NCI-H1694 (cell line): ENCODE measurements at places on chromosomes 6 and 20.

DNA sequence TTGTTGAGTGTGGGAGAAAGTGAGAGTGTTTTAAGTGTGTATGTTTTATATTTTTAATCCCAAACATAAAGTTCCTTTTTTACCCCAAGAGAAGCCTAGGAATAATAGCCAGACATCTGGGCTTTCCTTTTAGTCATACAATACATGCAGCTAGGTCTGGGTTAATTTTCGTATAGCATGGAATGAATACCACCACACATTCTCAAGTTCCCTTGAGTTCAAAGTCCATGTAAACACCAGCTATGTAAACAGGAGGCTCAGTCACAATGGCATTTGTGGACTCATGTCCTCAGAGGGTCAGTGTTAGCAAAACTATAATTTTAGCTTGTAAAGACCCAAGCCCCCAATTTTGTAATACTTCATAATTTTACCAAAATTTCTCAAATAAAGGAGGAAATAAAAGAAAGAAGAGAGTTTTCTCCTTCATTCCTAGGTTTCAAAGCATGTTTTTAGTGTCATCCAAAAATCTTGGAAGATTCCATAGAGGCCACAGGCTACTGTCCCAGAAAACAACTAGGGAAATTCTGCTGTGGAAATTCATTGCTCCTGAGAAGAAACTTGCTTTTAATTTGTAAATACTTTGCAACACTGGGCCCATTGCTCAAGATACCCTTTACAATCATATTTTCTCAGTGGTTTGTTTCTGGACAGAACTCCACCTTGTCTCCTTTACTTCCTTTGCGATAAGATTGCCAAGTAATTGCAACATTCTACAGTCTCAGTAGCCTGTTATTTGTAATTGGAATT, 671.2 kb downstream of the COL12A1 start:
- no peak for DNase-seq

- DNase-seq = no peak
These were observed 259.1 kb downstream of the ZFAND3 start for GRCh38 chr6:38078671-38079070.

- DNase-seq = no peak
These were observed 41.6 kb downstream of the PLCG1 start for GRCh38 chr20:41178904-41179432.

DNA sequence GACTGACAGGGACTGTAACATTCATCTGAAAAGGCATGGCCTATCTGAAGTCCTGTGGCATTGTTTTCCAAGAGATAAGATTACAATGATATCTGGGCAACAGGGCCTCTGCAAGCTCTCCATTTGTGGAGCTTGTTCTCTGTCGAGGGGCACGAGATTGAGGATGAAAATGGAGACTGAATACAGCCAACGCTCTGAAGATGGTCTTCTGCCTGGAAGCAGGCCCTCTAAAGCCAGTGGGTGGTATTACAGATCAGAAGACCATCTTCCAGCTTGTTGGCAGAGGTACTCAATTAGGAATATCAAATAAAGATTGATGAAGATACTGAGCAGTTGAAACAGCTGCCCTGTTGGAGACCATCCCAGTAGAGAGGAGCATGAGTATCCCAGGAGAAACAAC, 288.2 kb downstream of the CENPW start:
- no peak for DNase-seq

GRCh38 chr20:1945660-1946059, 48.2 kb downstream of the PDYN start:
- DNase-seq = no peak

DNA sequence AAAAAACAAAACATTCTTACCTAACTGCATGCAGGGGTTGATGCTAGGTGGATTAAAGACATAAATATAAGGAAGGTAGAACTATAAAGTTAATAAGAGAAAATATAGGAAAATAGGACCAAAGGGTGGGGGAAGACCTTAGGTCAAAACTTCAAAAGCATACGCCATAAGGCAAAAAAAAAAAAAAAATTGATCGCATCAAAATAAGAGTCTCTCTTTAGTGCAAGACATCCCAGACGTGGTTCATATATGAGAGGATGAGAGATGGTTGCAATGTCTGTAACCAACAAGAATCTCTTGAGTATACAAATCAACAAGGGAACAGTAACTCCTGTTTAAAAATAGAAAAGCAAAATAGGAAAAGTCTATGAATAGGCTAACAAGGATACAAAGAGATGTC, 8.5 kb downstream of the BAG2 start:
- no peak for DNase-seq

GRCh38 chr6:139490482-139490881, 116.0 kb upstream of the CITED2 start:
- DNase-seq = no peak

DNA sequence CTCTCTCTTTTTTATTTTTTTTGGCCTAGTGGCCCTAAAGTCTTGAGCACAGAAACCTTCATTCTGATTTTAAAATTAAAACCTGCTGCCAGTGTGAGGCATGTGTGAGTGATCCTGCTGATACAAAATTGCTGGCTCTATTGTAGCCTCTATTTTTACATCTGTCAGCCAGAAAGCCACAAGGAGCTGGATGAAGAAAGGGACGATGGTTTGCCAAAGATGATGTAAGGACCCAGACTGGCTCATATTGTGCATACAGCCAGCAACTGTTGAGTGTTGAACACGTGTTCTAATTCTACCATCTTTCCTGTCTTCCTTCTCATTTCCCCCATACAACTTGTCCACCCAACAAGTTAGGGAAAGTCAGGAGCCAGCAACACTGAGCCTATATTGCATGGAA, 40.8 kb upstream of the ATXN1 start:
- DNase-seq = no peak

- no peak for DNase-seq
These were observed 70.1 kb downstream of the CBFA2T2 start for GRCh38 chr20:33560026-33560425.

GRCh38 chr6:22954749-22955385, 385.5 kb downstream of the HDGFL1 start:
- no peak for DNase-seq

- DNase-seq = no peak
These were observed 6.6 kb downstream of the CTSA start for GRCh38 chr20:45897692-45898091.

GRCh38 chr20:32062776-32063170, 10.7 kb downstream of the HCK start:
- no peak for DNase-seq

DNA sequence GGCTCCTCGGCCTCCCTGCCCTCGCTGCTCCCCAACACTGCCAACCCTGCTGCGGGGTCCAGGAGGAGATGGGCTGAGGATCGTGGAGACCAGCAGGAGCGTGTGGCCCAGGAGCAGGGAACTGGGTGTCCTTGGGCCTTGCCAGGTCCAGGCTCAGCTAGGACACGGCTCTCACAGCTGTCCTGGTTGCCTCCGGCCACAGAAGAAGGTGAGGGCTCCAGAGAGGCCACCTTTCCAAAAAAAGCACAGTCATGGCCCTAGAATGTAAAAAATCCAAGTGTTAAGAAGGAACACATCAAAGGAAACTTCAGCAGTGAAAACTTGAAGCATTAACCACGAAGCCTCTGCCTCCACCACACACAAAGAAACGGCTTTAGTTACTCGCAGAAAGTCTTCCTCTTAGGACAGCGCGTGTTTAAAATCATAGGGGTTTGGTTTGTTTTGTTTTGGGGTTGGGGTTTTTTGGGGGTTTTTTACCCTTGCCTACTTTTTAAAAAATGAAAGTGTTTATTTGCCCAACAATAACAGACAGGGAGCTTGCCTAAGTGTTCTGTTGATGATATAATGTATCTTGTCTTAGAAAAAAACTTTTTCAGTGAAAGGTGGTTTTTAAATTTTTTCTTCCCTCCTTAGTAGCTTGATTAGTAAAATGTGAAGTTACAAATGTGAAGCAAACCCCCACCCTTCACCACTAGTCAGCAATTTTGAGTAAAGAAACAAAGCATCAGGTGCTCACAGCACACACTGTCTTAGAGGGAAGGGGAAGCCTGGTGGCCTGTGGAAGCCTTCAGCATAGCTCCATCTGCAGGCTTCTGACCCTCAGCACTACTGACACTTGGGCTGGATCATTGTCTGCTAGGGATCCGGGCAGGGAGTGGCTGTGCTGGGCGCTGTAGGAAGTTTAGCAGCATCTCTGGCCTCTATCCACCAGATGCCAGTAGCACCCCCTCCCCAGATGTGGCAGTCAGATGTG, 60.0 kb downstream of the PTPN1 start:
- no peak for DNase-seq

DNA sequence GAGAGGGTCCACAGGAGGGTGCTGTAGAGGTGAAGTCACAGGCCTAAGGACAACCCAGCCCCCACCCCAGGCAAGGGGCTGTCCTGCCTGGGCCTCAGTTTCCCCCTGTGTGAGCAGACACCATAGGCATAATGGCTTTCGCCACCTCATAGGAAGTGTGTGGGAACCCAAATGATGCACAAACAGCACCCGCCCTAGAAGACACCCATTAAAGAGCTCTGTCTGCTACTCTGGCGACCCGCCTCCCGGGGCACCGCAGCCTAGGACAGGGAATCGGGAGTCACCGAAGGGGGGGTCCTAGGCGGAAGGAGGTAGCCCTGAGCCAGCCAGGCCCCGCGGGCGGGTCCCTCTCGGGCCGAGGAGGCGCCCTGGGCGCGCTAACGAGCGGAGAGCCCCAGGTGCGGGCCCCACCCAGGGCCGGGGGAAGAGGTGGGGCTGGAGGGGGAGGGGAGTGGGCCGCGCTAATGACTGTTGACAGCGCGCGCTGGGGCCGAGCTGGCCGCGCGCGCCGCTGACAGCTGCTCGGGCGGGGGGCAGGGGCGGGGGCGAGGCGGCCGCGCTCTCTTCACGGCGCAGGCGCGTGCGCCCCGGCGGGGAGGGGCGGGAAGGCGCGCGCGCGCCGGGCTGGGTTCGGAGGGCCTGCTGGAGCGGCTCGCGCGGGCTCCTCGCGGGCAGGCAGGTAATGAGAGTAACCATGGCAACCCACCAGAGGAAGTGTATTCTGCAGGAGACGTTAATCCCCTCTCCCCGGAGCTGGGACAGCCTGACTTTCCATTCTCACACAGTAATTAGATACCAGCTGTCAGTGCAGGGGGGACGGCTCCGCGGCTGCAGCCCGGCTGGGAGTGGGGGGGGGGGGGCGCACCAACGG, 48.9 kb downstream of the NOL4L start:
- peak; percentile 81 for DNase-seq

DNA sequence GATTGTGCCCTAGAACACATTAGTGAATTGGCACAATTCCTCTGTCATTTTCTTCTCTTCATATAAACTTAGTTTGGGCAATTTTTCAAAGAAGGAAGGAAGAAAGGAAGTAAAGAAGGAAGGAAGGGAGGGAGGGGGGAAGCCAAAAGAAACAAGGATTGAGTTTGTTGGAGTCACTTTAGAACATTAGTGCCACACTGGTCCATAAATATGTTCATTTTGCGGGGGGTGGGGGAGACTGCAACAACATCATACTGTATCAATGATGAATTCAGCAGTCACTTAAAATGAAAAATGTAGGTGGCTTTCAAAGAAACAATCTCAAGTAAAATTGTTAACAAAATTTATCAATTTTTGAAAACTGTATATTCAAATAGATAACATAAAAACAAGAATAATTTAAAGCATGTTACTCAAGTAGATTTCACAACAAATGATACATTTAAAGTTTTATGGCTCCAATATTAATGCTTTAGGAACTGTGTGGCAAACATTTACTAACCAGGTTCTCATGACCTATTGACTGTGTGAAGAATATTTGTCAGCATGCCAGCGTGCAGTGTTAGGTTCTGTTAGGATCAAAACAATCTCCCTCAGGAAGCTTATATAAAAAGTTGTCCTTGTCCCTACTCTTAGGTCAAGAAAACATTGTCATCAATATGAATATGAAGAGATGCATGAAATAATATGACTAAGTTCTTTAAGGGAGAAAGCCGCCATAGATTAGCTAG, 208.1 kb upstream of the AGPAT4 start:
- DNase-seq = no peak

DNA sequence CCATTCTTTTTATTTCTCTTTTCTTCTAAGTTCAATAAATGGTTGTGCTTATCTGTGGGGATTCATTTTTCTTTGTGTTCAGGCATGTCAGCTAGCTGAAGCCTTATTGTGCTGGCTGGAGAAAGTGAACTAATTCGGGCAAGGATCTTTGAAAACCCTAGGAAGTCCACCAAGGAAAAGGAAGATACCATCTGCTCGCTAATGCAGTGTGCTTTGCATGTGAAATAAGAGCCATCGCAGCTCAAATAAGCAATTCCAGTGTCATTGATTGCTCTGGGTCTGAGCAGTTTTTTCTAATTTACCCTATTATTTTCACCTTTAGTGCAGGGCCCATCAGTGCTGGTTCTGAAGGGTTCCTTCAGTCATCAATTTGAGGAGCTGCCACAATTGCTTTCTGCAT, 309.4 kb upstream of the SOX4 start:
- no peak for DNase-seq

DNA sequence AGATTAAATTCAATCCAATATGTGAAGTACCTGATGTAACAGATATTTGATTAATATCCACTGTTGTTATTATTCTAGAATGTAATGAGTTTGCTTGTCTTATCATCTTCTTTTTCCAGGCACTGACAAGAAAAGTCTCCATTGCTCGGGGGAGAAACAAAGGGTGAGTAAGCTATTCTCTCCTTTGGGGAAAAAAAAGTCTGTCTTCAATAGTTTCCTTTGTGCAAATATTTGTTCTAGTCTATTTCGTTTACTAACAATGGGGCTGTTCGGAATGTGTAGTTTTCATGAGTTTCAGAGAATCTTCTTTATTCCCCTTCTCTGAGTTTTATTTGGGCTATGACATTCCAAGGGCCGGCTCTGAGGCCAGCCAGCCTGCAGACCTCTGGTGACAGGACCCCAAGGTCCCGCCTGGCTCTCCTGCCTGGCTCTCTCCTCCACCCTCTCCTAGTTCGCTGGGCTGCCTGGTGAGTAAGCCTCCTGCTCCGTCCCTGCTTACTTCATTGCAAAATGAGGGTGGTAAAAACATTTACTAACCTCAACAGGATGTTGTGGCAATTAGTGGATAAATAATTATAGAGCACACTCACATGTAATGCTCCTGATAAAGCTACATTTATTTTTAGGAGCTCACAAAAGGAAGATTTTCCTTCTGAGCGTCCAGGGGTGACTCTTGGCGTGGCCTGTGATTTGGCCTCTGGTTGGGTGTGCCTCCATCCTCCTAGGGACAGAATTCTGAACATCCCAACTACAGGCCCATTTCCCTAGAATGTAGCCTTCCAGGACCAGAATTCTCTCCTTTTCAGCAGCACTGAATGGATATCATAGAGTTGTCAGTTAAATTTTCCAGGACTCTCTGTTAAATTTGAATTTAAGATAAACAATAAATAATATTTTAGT, 43.1 kb upstream of the SNX9 start:
- DNase-seq = no peak

- DNase-seq = no peak
These were observed 1.6 kb downstream of the NDRG3 start for GRCh38 chr20:36744243-36744642.

DNA sequence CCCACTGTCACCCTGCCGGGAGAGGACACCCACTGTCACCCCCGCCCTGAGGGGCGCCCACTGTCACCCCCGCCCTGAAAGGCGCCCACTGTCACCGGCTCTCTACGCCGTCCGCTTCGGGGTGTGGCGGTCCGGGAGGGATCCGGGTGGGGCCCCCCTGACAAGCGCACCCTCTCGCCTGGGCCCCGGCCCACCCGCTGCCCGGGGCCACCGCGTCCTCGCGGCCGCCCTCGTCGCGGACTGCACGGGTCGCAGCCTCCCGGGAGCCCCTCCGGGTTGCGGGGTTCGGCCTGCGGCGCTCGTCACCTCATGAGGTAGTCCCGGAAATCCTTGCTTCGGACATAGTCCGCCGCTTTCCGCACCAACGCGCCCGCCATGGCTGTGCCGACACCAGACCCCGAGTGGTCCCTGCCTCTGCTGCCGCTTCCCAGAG, 224 bp downstream of the MPC1 start:
- no peak for DNase-seq
